ENCODE measurements at places on chromosomes 11 and 22.

DNA sequence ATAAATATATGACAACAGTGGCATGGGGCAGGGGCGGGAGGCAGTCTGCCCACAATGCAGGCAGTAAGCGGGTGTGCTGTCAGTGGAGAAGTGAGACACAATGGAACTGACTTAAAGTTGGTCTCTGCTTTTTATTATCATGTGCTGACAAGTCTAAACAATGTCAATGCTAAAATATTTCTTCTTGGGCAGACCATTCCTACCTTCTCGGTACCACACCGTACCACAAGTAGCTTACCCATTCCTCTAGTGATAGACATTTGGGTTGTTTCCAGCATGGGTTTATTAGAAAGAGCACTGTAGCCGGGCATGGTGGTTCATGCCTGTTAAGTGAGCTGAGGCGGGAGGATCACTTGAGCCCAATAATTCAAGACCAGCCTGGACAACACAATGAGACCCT is 2.6 kb upstream of the CHADL start:
- no peak for DNase-seq

DNA sequence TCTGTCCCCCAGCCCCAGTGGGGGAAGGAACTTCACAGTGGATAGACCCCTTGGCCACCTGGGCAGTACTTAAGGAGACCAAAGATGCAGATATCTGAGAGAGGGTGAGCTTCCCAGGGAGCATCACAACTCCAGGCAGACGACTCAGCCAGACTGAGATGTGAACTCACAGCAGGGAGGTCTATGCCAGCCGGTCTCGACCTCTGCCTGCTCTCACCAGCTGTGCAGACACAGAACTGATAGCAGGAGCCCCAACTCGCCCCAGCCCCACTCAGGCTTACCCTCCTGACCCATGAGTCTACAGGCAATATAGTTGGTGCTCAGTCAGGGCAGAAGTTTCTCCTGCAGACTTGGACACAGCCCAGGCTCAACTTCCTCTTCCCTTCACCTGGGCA is 29.7 kb upstream of the ACCSL start:
- no peak for DNase-seq

DNA sequence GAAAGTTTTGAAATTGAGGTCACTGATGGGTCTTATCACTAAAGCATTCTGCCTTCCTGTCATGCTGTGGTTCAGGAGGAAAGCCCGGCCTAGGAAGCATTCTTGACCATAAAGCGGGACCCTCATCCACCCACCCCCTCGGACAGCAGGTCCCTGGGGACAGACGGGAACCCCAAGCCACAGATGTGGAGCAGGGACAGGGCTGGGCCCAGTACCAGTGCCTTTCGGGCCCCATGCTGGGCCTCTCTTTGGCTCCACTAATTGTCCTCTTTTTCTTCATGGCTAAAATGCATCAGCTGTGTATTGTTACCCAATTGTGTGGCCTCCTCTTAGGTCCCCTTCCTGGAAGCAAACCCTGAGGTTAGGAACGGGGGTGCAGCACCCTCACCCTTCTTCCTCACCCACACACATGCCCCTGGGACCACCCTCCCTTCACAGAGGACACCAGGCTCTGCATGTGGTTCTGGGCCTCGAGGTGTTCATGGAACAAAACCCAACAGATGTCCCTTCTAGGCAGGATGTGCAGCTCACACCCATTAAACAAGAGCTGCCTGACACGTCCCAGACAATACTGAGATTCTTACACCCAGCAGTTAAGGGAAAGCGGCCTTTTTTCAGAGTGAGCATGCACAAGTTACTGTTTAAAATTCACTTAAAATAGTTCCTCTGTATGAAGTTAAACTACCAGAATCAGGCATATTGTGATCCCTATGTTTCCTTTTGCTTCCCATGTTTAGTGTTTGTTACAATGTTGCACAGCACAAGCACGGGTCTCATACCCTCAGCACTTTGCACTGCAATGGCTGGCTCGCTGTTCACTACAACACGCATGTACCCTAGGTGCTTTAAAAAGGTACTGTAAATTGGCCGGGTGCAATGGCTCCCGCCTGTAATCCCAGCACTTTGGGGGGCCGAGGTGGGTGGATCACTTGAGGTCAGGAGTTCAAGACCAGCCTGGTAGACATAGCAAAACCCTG is 807.6 kb downstream of the BRD1 start:
- no peak for DNase-seq

GRCh38 chr22:46220921-46221320 is 29.2 kb downstream of the CDPF1 start:
- DNase-seq, result no peak

- DNase-seq, result no peak
Measured at GRCh38 chr11:30487200-30487898, 98.8 kb downstream of the MPPED2 start.

GRCh38 chr22:48037618-48038017 is 1275.2 kb downstream of the TBC1D22A start:
- DNase-seq, result no peak

- DNase-seq, result no peak
Measured at GRCh38 chr11:65293909-65294381, 20.7 kb upstream of the CDC42EP2 start.

DNA sequence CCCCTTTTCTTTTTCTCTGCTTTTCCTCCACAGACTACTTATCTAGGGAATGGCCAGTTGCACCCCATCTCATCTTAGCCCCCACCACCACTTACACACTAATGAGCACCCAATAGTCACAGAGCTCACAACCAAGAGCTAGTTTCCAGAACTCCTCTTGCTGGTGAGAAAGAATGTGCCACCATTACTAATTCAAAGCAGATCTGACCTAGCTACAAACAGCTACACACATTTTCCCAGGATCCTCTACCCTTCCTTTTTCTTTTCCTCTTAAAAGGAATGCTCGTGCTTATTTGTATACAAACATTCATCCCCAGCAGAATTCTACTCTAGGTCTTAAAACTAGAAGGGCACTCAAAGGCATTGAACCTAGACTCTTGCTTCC is 136.8 kb downstream of the CD44 start:
- DNase-seq, result no peak

GRCh38 chr11:133821776-133822175 is 23.5 kb downstream of the SPATA19 start:
- DNase-seq, result no peak

DNA sequence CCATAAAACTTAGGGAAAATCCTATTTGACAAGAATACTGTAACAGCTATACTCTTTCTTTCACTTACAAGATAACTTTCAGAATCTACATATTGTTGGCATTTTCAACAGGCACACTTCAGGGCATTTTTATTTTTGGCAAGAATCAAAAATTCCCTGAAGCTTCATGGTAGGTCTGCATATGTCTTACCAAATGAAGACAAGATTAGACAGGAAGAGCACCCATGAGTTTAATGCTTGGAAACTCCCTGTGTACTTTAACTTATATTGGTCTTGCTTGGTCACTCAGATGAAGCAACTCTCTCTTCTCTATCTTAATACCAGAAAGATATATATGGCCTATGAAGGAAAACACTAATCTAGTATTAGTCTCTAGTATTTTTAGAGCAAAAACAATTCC is 137.7 kb downstream of the ATG16L2 start:
- DNase-seq, result no peak

- no peak for DNase-seq
Measured at GRCh38 chr22:44275631-44275995, 37.1 kb downstream of the SHISAL1 start.

- DNase-seq, result no peak
Measured at GRCh38 chr11:131817687-131818188, 447.3 kb downstream of the NTM start.

GRCh38 chr11:66607126-66607834 is 9.2 kb upstream of the RBM14 start:
- DNase-seq, result no peak

- DNase-seq, result no peak
Measured at GRCh38 chr22:38246692-38247091, 26.1 kb downstream of the TMEM184B start.

GRCh38 chr11:69440876-69441275 is 40.6 kb upstream of the LINC01488 start:
- DNase-seq, result no peak

- no peak for DNase-seq
Measured at GRCh38 chr11:35721651-35722282, 59.2 kb downstream of the TRIM44 start.

DNA sequence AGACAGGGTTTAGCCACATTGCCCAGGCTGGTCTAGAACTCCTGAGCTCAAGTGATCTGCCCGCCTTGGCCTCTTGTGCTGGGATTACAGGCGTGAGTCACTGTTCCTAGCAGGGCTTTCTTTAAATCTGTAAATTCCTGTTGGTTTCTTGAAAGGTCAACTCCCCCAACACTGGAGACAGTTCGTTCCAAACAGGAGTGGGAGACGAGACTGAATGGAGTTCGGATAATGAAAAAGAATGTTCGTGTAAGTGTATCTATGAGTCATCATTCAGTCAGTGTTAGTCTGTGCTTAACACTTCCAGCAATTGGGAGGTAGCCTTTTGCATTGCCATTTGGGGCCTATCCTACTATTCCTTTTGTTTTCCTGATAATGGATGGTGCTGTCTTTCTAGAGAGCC is 10.0 kb upstream of the BACE1-AS start:
- DNase-seq, result no peak

All from stimulated activated CD4-positive, alpha-beta T cell treated with anti-CD3 and anti-CD28 coated beads, Interleukin-1b, Interleukin-23, amount 100 ng/mL, for 1 hour (primary cell).